ENCODE measurements at places on chromosomes 4 and X.
A peak's percentile ranks its signal among the peaks of the same experiment; 100 is the strongest.

GRCh38 chr4:85968945-85969819 is 390.7 kb downstream of the MAPK10 start:
- DNase-seq = peak; percentile 51

DNA sequence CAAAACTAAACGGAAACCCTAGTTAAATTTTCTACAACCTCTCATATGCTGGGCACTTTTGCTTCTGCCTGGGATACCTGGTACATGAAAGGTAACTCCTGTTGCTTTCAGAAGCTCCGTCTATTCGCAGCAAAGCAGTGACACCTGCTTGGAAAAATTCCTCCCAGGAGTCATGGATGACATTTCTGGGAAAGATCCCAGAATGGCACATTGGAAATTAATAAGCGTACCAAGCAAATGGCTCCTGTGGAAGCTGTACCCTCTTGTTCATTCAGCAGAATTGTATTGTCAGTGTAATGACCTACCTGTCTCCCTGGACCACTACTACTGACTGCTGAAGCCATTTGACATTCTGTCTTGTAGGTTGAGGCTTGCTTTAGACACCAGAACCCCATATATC is 349.7 kb upstream of the NOCT start:
- no peak for DNase-seq

DNA sequence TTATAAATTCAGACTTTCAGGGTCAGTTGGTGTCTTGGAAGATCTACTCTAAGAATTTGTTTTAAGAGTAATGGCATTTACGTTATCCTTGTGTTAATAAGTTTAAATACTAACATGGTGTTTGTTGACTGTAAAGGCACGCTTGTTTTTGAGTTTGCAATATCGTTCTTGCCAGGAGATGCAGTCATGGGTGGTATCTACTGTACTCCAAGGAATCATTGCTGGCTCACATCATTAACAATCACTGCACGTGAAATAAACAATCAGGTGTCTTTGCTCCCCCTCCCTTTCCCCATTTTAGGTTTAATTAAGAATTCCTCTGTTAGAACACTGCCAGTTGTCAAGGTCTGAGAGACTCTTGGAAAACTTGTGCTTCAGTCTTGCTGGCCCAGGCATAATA is 1.6 kb downstream of the HHIP start:
- DNase-seq = no peak

DNA sequence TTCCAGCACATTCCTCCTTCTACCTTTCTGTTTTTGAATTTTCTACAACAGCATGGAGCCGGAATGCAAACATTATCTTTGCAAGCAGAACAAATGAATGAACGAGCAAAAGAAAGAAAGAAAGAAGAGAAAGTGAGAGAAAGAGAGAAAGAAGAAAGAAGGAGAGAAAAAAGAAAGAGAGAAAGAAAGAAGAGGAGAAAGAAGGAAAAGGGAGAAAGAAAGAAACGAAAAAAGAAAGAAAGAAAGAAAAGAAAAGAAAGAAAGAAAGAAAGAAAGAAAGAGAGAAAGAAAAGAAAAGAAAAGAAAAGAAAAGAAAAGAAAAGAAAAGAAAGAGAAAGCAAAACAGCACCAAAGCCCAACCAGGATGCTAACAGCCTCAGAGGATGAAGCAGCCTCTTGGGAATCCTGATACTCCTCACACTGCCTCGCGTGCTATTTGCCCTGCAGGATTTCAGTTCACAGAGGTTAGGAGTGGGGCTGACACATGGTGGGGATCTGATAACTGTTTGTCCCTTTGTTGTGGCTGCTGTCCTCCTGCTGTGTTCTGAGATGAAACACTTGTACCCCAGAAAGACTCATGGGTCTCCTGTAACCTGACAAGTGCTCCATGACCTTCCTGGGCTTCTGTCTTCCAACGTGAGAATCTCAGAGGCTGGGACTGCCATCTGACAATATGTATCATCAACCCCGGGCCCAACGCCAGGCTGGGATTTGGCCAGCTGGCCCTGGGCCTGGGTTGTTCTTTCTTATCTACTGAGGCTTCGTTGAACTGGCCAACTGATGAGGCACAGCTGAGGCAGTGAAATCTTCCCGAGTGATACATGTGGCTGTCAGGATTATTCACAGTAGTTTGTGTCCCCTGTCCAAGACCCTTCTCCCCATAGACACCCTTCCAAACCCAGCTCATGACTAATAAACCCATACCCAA is 61.0 kb downstream of the SEPSECS start:
- DNase-seq = peak; percentile 52

DNA sequence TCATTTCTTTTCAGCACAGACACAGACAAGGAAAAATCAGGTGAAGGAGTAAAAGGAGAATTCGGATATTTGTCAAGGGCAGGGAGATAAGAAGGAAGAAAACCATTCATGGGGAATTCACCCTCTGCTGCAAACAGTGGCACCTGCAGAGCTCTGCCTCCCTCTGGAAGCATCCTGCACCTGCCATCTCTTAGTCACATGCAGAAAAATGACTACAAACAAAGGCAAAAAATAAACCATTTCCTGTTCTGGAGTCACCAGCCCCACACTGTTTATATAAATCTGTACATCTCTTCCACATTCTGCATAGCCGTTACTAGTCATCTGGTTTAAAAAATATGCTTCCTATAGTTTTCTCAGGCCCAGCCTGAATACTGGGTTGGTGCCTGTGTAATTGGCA is 205.3 kb downstream of the ARAP2 start:
- no peak for DNase-seq

- DNase-seq = no peak
Measured at GRCh38 chrX:150605603-150606002, 37.2 kb downstream of the MTM1 start.

DNA sequence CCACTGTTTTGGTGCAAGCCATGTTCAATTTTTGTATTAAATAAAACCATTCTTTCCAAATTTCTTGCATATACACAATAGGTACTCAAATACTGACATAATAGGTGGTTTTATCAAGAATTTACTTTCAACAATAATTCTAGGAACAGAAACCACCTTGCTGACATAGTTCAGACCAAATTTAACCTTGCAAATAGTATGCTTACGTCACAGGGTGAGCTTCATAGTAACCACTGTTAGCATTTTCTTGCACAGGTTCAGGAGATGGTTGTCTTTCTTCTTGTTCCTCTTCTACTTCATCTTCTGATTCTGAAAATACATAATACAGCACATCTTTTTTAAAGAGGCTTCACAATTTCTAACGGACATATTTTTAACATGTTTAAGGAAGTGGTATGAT is 17.6 kb downstream of the G3BP2 start:
- no peak for DNase-seq

DNA sequence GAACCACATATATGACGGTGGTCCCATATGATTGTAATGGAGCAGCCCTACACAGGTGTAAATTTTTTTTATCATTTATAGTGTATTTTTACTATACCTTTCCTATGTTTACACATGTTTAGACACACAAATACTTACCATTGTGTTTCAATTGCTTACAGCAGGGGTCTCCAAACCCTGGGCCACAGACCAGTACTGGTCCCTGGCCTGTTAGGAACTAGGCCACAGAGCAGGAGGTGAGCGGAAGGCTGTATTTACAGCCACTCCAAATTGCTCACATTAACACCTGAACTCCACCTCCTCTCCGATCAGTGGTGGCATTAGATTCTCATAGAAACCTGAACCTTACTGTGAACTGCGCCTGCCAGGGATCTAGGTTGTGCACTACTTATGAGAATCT is 201.8 kb upstream of the NDST4 start:
- DNase-seq = no peak

GRCh38 chr4:159747983-159748382 is 645.1 kb downstream of the RAPGEF2 start:
- DNase-seq = no peak

DNA sequence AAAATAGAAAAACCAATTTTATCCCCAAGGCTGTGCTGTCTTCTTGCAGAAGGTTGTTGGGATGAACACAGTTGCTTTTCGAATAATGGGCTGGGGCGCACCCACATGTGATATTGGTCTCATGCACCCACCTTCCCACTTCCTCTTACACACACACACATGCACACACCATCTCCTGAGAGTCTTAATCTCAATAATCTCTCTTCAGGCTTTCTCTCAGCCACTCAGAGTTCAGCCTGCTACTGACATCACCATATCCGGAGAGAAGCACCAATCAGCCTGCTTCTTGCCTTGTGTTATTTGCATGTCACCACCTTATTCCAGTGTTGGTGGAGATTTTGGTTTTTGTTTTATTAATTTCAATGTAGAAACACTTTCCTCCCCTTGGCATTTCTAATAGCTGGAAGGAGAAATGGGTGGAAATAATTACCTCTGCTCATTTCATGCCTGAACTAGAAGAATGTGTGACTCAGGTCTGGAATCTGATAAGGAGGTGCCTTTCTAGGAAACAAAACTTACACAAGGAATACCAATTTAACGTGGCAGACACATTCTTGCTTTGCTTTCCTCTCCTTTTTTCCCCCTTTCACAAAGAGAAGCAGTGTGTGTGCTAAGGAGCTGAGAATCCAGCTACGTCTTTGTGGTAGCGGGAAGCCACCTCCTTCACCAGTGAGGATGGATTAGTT is 400.2 kb downstream of the MID1IP1 start:
- no peak for DNase-seq

DNA sequence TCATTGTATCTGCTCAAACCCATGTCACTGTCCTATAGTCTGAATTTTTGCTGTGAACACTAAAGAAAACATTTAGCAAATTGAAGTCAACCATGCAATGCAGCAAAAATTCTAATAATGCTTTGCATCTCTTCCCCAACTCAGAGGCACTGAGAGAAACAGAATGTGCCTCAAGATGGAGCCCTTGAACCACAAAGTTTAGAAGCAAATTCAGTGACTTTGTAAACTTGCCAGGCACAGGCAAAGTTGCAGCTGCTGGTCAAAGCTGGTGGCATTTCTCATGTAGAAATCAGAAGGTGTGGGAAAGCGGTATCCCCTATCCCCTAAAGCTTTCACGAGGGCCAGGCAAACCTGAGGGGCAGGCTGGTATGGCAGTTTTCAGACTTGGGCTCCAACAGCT is 121.7 kb upstream of the DIPK2B start:
- peak; percentile 74 for DNase-seq

DNA sequence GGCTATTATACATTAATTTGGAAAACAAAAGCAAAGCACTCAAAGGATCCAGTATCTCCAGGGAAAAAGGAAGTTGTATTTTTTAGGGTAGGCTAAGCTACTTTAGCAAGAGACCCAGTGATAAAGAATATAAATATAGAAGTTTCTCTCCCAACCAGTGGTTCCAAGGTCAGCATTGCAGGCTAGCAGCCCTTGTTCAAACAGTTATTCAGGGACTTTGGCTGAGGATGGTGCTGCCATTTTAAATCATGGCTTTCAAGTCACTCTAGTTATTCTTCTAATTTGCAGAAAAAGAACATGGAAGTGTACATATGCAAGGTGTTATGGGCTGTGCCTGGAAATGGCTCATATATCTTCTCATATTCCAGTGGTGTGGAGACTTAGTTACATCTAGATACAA is 9.3 kb downstream of the SCOC start:
- no peak for DNase-seq

DNA sequence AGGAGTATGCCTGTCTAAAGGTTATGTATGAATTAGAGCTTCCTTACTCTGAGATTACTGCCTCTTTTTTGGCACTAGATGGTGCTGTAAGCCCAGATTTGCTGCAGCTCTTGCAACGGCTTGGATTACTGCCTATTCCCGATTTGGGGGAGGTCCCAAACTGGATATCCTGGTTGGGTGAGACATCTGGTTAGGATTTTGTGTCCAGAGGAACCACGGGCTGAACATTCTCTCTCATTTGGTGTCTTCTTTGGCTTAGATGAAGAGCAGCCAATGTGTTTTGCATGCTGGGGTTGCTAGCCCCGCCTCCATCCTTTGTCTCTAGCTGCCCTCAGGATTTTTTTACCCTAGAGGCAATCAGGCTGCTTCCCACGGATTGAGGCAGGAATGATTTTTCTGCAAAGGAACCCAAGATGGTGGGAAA is 31.9 kb downstream of the F8A1 start:
- DNase-seq = peak; percentile 60

DNA sequence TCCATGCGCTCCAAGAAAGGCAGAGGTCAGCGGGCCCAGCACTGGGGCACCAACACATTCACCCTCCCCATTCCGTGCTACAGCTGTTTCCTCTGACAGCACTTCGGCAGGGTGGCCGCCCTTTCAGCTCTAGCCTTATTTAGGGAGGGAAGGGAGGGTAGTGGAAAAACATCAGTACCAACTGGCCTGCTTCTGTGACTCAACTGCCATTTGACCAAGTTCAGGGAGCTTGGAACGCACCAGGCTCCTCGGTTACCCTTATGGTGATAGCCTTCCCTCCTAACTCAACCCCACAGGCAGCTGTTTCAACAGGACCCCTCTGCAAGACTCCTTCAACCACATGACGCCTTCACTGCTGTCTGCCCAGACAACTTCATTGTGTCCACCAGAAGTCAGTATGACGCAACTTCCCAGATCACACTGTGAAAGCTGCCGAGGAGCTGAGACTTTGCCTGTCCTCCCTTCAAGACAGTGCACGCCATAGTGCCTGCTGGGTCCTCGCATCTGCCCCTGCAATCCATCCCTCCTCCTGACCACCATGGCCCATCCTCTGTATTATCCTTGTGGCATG is 132.2 kb downstream of the AFAP1 start:
- no peak for DNase-seq

DNA sequence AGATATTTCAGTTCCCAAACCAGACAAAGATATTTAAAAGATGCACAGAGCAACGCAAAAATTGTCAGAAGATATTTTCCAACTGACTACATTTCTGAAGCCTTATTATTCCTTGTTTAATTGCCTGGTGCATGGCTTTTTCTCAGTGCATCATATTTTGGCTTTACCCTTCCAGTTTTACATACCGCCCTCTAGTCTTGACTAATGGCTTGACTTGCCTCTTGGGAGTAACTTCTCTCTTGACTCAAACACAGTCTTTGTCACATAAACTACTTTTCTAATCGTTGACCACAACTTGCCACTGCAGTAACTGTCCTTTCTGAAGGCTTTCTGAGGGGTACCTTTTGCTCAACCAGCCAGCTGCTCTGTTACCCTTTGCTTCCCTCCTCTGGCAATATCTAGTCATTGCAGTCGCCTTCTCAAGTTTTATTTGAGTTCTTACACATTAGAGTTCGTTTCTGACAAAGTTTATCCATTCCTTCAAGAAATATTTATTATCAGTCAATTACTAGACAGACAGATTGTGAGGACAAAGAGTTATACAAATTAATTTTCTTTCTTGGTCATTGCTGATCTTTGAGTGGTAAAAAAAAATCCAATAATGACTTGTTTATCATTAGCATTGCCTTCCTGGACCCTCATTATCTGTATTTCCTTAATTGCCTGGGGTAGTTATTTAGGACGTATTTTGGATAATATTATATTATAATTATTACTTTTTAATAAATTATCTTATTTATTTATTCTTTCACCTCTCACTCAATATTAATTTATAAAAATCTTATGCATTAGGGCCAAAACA is 506.9 kb upstream of the PCDH10 start:
- DNase-seq = peak; percentile 15

Data from GM04504 (cell line).